ENCODE measurements at places on chromosomes 12 and 14.

DNA sequence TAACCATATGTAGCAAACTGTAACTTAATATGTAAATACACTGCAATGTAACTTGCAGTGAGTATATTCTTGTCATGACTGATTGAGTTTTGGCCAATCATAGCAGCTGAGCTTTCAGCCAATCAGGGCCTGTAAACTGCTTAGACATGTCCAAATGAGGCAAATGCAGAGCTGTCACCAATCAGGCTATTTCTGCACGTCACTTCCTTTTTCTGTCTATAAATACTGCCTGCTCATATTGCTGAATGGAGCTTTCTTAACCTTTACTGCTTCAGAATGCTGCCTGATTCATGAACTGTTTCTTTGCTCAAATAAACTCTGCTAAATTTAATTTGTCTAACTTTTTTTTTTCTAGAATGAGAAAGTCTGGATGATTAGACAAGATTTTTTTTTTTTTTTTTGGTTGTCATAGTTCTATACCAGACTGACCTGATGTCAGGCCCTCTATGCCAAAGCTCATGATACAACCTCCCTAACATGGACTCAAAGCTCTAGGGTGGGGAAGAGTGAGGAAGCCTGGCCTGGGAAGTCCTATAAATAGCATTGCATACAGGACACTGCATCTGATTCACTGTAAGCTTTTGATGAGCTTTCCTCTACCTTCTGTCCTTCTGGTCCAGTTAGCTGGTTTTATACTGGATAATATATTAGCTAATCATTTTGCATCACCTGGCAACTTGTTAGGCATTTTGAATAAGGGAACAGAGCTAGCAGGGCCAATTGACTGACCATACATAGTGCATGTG lies 12.0 kb downstream of the MGP start:
- no peak for DNase-seq

GRCh38 chr14:94572637-94573303 lies 8.5 kb upstream of the SERPINA5 start:
- DNase-seq: no peak

GRCh38 chr14:105465209-105466031 lies 9.2 kb upstream of the CRIP2 start:
- peak; percentile 28 for DNase-seq

GRCh38 chr12:39440101-39440500 lies 2.8 kb downstream of the KIF21A start:
- no peak for DNase-seq

DNA sequence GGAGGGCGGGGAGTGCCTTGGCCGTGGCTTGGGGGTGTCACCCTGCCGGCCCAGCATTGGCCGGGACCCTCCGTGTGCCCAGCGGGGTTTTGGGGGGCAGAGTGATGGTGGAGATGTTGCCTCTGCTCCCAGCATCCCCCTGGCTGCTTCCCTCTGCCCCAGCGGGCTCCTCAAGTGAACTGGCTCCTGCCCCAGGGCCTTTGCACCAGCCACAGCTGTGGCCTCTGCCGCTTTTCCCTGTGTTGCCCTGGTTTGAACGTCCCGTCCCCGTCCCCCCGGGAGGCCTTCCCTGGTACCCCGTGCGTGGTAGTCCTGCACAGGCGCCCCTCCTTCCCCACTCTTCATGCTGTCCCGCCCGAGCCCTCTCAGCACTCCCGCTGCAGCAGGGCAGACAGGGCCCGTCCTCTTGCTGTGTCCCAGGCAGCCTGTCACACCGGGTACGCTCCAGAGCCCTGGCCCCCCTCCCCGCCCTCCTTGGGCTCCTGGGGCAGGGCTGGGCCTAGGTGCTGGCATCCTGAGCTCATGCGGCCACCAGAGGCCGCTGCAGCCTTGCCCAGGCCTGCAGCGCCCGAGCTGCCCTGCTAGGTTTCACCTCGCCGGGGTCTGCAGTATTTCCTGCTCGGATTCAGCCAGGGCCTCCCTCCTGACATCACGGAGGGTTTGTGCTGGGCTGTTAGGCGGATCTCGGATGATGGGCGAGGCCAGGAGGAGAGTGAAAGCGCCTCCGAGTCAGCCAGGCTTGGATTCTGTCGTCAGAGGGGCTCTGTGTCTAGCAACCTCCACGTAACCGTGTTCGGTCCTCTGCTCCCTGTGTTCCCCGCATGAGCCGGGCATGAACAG lies 9.5 kb downstream of the NOC4L start:
- DNase-seq: peak; percentile 67

GRCh38 chr14:97021571-97022168 lies 224.5 kb downstream of the VRK1 start:
- DNase-seq: no peak

DNA sequence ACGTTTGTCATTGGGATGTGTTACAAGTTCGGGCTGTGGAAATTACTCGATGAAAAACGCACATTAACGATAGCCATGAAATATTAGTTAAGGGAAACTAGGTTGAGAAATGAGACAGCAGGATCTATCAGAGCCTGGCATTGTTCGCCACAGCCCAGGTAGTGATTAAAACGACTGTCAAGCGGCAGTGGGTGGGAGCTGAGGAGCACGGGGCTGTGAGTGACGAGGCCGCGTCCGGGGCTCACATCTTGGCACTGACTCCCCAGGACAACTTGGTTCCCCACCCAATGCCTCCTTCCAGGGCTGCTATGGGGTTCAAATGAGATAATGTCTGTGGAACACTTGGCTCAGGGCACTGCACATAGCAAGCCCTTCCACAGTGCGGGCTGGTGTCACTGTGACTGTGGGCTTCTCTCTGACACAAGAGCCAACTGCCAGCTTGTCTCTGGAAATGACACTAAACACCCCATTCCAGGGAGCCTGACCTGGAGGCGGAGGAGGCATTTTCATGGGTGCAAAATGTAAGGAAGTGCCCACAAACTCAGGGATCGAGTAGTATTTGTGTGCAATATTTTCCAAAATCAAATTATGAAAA lies 19.3 kb downstream of the MMAB start:
- DNase-seq: no peak

- DNase-seq: no peak
Measured at GRCh38 chr12:113086249-113087164, 30.0 kb downstream of the DTX1 start.

GRCh38 chr12:103652808-103653207 lies 65.7 kb downstream of the STAB2 start:
- no peak for DNase-seq

- DNase-seq: peak; percentile 43
Measured at GRCh38 chr14:95156161-95157047, 925 bp downstream of the DICER1 start.

DNA sequence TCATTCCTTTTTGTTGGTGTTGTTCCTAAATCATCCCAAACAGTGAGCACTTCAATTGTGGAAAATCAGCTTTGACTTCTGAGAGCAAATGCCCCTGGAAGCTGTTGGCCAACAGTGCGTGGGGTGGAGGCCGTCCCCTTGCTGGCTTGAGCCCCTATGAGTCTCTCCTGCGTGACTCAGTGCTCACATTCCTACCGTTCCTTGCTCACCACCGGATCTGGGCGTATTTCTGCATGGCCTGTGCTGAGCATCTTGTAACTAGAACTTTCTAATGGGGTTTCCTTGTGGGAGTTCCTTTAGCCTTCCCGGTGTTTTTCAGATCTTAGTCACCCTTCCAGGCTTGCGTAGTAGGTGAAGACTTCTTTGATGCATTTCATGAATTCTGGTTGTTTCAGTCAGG lies 14.7 kb downstream of the SERPINA1 start:
- no peak for DNase-seq

DNA sequence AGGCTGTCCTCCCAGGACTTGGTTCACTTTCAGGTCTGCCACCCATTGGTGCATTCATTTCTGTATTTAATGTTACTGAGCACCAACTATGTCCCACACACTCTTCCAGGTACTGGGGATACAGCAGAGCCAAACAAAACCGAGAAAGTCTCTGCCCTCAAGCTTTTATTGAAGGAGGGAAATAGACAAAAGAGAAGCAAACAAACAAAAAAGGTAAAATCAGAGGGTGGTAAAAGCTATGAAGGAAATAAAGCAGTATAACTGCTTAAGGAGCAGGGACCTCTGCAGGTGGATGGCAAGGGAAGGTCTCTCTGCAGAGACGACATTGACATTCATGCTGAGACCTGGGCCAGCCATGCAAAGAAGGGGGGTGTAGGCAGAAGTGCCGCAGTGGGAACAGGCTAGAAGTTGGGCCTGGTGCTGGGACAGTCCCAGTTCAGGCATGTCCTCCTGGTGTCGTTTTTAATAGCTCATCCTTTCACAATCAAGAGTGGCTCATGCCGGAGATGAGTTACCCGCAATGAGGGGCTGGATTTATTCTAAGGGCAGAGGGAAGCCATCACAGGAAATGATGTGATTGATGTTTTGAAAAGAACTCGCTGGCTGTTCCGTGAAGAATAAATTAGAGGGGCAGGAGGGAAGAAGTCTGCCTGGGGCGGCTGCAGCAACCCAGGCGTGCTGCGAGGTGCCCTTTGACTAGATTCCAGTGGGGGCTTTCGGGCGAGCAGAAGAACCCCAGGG lies 72.8 kb downstream of the IRF2BPL start:
- peak; percentile 81 for DNase-seq

DNA sequence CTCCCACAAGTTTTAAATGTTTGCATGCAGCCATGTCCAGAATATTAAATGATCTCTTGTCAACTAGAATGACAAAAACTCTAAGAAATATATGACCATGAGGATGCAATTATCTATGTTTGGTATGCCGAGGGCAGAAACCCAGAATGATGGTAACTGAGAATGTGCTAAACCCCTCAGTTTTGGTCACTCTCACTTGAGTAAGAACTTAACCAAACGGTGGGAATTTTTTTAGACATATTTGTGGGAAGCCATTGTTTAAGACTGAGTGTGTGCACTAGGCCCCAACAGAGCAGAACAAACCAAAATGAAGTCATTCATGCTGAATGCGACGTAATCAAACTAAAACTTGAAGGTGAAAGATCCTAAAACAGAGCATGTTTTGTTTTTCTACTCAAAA lies 1927.9 kb upstream of the SEL1L start:
- DNase-seq: no peak

DNA sequence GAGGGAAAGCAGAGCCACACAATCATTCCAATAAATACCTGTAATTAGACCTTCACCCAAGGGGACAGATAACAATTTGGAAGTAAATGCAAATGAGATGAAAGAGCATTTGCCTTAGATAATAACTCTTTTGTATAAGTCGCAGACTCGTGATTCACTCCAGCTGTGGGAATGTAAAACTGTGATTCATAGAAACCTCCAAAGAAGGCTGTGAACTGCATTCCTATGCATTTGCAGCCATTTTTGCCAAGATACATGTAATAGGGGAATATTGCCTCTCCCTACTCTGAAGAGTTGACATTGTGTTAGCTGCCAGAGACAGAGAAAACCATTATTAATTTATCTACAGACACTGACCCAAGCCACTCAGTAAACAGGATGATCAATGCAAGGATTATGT lies 181.9 kb upstream of the ARHGAP5 start:
- DNase-seq: no peak

- DNase-seq: no peak
Measured at GRCh38 chr12:4789776-4790175, 69.6 kb downstream of the GALNT8 start.

DNA sequence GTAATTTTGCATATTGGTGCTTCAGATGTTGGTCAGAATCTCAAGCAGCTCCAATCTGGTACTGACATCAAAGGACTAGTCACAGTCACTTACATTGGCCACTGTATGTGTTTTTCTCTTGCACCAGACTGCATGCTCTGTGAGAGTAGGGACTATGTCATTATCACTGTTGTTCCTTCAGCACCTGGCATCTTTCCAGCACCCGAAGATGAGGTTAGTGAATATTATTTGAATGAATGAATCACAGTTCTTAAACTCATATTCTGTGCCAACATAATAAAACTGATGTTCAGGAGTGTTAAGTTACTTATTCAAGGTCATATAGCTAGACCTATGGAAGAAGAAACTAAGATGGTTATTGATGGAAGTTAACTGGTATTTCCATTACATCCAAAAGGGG lies 204.5 kb upstream of the TBX3 start:
- no peak for DNase-seq

- no peak for DNase-seq
Measured at GRCh38 chr12:104006929-104007328, 41.3 kb downstream of the TDG start.

GRCh38 chr14:34966413-34966812 lies 16.4 kb upstream of the SRP54 start:
- DNase-seq: no peak

- no peak for DNase-seq
Measured at GRCh38 chr12:91272461-91273063, 89.9 kb upstream of the DCN start.

DNA sequence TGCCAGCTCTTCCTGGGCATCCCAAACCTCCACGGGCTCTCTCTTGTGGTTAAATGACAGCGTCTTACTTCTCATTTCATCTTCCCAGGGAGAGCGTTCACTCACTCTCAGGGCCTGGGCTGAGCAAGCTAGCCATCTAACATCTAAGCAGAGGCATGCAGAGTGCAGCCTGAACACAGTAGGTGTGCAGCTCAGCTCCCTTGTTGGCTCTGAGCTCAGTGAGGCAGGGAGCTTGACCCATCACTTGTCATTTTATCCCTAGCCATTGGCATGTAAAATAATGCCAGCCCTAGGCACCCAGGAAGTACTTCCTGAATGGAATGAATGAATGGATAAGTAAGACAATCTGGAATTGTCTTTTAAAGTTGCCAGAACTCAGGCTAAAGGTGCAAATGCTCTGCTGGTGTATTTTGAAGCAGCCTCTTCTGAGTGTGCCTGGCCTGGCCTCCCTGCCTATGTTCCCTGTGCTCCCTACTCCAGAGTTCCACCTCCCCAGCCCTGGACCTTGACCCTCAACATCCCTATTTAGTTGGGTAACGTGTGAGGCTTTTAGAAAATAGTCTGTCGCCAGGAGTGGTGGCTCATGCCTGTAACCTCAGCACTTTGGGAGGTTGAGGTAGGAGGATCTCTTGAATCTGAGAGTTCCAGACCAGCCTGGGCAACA lies 9.5 kb upstream of the MEG3 start:
- DNase-seq: no peak

DNA sequence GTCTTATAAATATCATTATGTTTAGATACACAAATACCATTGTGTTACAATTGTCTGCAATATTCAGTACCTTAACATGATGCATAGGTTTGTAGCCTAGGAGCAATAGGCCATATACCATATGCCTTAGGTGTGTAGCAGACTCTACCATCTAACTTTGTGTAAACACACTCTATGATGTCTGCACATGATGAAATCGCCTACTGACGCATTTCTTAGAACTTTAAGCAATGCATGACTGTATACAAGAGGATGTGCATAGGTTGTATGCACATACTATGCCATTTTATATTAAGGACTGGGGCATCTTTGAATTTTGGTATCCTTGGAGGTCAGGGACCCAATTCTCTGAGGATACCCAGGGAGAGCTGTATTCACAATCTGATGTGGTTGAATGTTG lies 10.1 kb upstream of the BTG1 start:
- DNase-seq: no peak

DNA sequence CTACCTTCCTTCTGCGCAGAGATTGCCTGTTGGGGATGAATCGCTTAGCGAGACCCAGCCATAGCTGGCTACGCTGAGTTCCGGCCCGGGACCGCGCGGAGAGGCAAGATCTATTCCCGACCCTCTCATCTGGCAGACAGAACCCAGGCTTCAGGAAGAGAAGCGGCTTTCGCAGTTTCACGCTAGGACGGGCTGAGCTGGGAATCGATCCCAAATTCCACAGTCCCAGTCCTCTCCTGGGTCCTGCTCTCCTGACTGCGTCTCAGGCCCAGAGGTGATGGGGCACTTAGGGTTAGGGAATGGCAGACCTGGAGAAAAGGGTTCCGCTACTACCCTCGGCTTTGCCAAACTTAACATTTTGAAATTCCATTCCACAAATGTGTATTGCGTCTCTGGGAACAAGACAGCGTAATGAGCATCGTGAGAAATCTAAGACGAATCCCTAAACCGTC lies 2.8 kb downstream of the PTPN21 start:
- no peak for DNase-seq

Data from NCI-H2081 (cell line).